NCI-H1092 treated with DMSO at 0.1 percent for 48 hours (cell line): ENCODE measurements at places on chromosomes 6 and 20.

GRCh38 chr6:78492351-78493017 lies 374.9 kb upstream of the IRAK1BP1 start:
- no peak for DNase-seq

DNA sequence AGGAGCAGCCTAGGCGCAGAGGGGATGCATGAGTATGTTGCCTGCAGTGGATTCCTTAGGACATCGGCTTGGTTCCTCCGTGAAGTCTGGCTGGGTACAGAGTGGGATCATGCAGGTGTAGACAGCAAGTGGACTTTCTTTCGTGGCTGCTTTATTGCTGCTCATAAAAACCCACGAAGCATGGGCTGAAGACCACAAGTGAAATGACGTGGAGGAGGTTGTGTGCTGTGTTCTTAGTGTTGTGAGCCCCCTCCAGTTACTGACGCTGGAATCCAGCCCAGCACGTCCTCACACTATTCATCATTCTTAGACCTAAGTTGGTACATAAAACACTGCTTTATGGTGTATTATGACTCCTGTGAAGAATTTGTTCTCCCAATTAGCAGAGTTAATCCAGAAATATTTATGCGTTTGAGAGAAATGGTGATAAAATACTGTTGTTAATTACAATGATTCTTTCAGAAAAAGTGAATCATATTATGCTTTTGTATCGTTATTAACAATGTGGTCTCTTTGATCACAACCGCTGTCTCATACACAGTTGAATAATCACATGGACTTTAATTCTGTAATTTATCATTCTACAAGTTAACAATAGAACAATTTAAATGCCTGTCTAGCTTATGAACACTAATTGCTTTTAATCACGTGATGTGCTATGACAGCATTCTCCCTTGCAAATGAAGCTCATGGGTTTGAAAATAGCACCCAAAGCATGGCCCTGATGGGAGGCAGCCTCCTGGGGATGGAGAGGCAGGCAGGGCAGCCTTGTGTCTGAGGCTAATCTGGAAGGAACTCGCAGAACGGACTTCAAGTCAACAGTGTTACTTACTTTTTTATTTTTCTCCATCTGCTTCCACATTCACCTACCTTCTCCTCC lies 233.9 kb upstream of the SYNDIG1 start:
- no peak for DNase-seq

- DNase-seq: no peak
Measured at GRCh38 chr20:5211803-5212714, 85.3 kb downstream of the CDS2 start.

DNA sequence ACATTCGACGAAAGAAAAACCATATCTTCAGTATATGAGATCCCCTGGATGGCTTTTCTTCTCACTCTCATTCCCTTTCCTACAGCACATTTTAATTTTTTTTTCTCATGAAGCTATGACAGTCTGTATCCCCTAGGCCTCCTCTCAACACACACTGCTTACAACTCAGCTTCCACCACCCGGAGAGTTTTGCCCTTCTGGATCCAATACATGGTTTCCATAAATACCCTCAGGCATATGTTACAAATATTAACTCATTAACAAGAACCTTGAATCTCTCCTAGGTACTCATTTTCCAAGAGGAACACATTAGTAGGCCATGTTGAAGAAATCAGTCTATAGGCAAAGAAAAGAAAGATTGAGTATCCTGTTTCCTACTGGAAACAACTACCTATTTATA lies 44.0 kb downstream of the PAK5 start:
- no peak for DNase-seq
